ENCODE measurements at places on chromosomes 2 and 18.

- no peak for DNase-seq
Observed at GRCh38 chr18:63273222-63273927, 46.2 kb downstream of the BCL2 start.

DNA sequence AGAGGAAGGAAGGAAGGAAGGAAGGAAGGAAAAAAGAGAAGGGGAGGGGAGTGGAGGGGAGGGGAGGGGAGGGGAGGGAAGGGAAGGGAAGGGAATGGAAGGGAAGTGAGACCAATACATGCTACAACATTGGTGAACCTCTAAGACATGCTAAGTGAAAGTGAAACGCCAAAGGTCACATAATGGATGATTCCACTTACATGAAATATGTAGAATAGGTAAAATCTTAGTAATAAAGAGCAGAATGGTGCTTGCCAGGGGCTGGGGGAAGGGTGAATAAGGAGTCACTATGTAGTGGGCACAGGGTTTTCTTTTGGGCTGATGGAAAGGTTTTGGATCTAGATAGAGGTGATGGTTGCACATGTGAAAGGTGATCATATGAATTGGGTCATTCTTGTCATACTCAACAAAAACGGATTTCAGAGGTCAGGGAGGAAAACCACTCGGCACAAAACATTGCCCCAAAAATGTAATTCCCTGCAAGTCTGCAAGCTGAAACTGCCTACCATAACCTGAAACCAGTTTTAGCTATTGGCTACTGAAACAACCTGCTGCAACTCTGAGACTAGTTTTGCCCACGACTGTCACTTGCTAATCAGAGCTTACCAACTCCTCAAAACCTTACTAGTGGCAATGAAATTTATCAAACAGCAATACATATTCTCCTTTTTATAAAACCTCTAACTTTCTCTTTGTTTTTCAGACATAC, 59.2 kb downstream of the CCDC141 start:
- peak; percentile 15 for DNase-seq

DNA sequence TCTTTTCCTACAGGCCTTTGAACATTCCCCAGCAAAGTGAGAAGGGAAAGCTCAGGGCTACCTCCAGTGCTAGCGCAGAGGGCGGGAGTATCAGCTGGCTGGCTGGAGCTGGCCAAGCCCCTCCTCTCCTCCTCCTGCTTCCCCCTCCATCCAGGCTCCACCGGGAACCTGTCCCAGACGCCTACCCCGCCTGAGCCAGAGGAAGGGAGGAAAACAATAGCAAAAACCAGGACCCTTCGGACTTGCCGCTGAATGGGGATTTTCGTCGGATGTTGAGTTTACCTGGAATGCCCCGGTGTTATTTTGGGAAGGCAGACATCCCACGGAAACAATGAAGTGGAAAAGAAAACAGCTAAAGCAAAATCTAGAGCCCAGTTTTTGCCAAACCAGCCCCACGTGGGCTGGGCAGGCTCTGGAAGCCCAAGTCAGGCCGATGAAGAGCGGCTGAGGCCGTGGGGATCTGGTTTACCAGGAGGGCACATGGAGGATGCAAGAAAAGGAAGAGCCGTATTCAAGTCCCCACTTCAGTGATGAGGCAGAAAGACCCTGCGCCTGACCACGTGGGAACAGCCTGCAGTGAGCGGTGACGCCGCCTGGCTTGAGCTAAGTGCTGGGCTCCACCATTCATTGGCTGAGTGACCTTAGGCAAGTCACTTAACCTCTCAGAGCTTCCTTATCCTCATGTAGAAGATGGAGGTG, 100.4 kb upstream of the LCLAT1 start:
- DNase-seq = no peak

- DNase-seq = no peak
Observed at GRCh38 chr18:24530630-24531111, 70.2 kb downstream of the HRH4 start.

DNA sequence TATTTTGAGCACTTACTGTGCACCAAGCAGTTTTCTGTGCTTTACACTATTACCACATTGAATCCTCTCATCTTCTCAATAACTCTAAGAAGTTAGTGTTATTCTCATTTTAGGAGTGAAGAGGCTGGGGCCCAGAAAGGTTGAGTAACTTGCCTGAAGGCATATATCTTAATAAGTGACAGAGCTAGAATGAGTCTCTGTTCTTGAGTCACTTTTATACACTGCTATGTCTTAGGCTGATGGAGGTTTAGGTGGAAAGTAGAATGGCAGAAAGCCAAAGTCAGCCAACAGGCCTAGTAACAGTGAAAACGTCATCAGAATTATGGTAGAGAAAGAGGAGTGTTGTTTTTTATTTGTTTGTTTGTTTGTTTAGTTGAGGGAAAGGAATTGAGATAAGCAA, 27.9 kb upstream of the RPE start:
- DNase-seq = no peak

GRCh38 chr18:63454497-63454896, 22.3 kb upstream of the SERPINB5 start:
- no peak for DNase-seq

DNA sequence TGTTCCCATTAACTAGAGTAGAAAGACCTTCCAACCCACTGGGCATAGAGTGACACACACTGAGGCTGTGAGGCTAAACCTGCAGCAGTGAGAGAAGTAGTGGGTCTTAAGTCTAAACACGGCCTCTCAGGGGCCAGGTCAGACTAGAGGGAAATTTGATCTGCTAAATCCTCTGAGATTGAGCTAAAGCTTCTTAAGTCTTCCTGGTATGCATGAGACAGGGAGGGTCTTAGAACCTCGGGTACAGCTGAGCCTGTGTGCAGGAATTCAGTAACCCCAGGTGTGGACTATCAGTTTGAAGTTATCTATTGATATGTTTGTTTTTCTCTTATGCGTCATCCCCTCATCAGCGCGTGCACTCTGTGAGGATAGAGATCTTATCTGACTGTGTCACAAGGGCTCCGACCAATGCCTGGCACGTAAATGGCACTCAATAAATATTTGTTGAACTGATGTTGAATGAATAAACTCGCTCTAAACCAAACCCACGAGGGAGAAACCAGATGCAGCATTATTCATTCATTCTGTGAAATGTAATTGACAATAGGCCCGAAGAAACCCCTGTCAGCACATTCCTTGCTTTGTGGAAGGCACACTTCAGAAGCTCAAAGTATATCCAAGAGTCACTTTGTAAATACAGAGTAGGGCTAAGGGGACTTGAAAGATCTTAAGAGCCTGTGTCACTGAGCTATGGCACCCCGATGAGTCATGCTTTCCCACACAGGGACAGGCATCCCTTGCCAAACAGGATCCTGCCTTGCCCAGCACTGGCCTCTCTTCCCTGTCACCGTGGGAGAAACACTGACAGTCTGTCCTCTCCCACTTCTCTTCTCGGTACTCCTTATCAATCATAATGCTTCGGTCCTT, 21.7 kb upstream of the RAB10 start:
- DNase-seq = no peak

GRCh38 chr2:235334179-235334578, 159.7 kb upstream of the AGAP1 start:
- no peak for DNase-seq

- no peak for DNase-seq
Observed at GRCh38 chr18:2654169-2654927, 1.2 kb upstream of the SMCHD1 start.

- no peak for DNase-seq
Observed at GRCh38 chr2:232431705-232432590, 24.0 kb upstream of the ALPI start.

DNA sequence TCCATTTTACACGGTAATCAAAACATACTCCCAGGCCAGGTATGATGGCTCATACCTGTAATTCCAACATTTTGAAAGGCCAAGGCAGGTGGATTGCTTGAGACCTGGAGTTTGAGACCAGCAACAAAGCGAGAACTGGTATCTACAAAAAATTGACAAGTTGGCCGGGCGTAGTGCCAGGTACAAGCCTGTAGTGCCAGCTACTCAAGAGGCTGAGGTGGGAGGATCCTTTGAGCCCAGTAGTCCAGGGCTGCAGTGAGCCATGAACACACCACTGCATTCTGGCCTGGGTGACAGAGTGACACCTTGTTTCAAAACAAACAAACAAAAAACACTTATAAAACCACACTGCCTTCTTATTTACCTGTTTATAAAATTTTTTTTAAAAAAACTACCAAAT, 80.8 kb downstream of the GAREM1 start:
- DNase-seq = no peak

- no peak for DNase-seq
Observed at GRCh38 chr18:7658701-7659100, 91.6 kb downstream of the PTPRM start.

GRCh38 chr18:60248336-60249330, 123.9 kb downstream of the MC4R start:
- DNase-seq = no peak

DNA sequence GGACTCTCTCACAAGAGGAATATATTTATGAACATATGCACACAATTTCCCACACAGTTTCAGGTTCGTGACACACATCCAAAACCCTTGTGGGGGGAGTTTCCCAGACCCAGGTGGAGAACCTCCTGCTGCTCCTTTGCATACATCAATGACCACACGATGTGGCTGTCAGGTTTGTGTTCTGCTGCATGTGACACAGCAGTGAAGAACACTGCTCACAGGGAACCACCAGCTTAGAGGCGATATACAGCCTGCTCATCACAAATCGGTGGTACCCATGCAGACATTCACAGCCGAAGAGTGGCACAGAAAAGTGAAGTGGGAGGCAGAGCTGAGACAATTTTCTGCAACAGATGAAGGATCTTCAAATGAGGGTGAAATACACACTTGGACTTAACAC, 175.6 kb upstream of the ZFP36L2 start:
- DNase-seq = peak; percentile 20

DNA sequence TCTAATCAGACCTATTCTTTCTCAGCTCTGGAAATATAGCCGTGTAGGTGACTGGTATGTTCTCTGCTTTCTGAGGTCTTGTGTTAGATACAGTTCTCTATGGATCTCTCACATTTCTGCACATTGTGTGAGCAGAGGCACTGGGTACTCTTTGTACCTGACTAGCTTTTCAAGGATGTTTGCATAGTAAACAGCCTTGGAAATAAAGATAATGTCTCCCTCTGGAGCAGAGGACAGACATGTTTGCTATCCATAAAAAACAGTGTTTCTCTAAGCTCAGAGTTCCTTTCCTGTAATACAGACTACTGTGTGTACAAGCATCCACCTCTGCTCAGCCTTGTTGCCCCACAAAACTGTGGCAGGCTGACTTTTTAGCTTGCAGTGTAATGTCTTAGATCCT, 279.2 kb downstream of the CTNNA2 start:
- no peak for DNase-seq

- DNase-seq = no peak
Observed at GRCh38 chr2:98564541-98565132, 43.7 kb downstream of the COA5 start.

DNA sequence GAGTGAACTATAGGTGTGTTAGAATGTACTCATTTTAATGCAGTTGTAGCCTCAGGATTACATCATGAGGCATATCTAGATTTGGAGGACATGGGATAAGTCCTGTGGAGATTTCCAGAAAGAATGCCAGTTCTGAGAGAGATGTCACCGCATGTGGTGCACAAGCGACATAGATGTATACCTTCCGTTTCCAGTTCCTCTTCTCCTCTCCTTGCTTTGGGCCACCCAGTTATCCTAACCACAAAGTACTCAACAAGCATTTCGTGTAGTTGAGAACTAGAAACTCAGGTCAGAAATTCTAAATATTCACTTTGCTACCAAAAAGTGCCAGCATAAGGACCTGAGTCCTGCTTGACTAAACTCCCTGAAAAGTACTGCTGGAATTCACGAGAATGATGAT, 66.5 kb downstream of the KCTD18 start:
- DNase-seq = no peak

DNA sequence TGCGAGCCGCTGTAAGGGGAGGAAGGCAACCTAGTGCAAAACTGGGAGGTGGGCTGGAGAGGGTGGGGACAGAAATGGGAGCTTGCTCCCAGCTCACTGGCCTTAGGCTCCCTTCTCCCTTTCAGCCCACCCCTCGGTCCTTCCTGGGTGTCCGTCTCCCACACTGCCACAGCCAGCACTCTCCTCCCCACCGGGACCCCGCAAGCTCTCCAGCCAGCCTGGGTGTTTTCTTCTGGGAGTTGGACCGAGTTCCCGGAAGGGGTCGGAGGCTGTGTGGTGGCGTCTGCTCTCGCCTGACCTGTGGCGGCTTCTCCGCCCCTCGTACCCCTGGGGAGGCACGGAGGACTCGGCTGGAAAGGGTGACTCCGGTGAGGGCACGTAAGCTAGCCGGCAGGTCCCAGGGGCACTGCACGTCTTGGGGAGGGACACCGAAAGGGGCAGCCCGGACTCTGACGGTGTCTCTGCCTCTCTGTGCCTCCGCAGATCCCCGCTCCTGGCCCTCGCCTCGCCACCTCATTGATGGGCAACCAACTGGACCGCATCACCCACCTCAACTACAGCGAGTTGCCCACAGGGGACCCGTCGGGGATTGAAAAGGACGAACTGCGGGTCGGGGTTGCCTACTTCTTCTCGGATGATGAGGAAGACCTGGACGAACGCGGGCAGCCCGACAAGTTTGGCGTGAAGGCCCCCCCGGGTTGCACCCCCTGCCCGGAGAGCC, 1.1 kb downstream of the LRATD1 start:
- no peak for DNase-seq

- DNase-seq = no peak
Observed at GRCh38 chr18:67151366-67151765, 365.2 kb downstream of the DSEL start.

DNA sequence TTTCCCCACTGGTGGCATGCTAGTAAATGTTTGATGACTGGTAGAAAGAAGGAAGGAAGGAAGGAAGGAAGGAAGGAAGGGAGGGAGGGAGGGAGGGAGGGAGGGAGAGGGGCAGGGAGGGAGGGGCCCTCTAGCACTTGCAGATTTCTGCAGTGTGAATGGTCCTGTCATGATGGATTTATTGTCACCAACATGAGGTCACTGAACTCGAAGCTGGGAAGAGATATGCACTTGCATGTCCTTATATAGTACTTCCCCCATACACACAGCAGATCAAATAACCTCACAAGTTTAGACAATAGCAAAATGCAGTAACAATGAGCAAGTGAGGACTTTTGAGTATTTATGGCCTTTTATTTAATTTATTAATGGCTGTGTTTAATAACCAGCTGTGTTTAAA, 44.5 kb upstream of the CXCR4 start:
- DNase-seq = no peak

GRCh38 chr2:105804266-105804665, 59.6 kb downstream of the NCK2 start:
- no peak for DNase-seq
